Ureter (tissue), 1 donor: ENCODE measurements at places on chromosomes 11 and 22. TPM values are rescaled to one million over a fixed set of nuclear protein-coding genes. Genes with fewer than 3 reads are reported as not detected.

- DNase-seq = no peak
These were observed 1.0 kb upstream of the RELA start for GRCh38 chr11:65663639-65664200.

DNA sequence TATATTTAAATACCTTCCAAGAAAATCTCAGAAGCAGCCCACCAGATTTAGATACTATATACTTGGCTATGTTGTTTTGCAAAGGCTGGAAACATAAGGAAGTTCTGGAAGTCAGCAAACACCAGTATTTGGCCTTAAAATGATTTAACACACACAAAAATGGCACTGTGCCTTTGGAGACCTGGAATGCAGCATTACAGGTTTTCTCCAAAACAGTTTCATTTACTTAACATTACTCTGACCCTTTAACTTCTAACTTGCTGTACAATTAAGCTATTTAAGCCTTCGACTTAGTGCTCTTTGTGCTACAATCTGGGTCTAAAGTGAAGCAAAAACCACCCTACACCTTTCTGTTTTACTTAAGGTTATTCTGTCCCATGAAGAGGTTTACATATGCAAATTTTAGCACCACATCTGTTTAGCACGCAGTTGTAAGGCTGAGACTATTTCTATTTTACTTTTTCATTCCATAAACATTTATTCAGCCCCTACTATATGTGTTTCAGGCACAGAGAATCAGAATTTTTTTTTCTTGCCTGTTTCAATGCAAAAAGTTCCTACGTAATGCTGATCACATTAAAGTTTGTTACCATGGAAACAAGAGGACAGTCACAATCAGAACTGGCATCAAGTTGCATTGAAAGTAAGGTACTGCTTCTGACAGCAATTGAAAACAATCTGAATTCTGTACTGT is 70.3 kb downstream of the MAML2 start:
- DNase-seq = peak; percentile 57

DNA sequence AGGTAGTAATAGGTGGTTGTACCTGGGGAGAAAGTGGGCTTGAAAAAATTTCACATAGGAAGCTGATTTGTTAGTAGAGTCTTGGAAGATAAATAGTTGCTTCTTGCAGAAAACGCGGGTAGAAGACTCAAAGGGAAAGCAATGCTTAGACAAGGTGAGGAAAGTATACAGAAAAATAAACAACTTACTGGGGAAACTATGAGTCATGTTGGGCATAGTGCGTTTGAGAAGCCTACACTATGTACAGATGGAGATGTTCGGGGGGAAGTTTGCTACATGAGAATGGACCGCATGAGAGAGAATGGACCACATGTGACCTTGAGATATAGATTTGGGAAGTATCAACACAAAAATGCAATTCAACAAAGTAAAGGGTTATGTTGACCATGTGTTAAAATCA is 86.7 kb upstream of the DDI1 start:
- DNase-seq = no peak

GRCh38 chr11:27203077-27203647 is 159.9 kb downstream of the CCDC34 start:
- no peak for DNase-seq

The FAM181B gene
- total RNA-seq = 10.4 TPM

The YAP1 gene
- 152 TPM for total RNA-seq

- DNase-seq = no peak
These were observed 189.3 kb downstream of the DBX1 start for GRCh38 chr11:19970944-19971343.

- DNase-seq = no peak
These were observed 83.9 kb downstream of the ZC3H12C start for GRCh38 chr11:110177086-110177456.

DNA sequence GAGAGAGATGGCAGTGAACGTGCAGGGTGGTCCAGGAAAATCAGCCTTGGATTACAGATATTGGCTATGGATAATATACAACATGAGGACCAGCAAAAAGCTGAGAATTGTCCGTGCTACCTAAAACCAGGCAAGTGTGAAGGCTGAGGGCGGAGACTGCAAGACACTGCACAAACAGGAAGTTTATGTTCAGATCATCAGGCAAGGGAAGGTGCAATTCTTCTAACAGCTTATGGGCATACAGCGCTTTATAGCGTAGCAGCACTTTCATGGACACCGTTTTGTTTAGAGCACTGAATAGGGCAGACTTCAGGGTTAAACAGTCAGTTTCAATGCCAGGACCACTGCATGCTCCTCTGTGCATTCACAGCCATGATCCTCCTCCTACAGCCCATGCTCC is 93.1 kb upstream of the TMEM45B start:
- DNase-seq = no peak

The P2RX6 gene
- total RNA-seq = 5.7 TPM

- DNase-seq = peak; percentile 80
These were observed at the start of gene PACS1 for GRCh38 chr11:66069715-66070603. TSS of gene PACS1 (plus strand) at chr11:66070272. CDS start at chr11:66070487, 215 bp downstream.

- DNase-seq = no peak
These were observed 461.3 kb upstream of the FAT3 start for GRCh38 chr11:91763331-91763730.

- no peak for DNase-seq
These were observed 67.0 kb downstream of the OR5AK2 start for GRCh38 chr11:57055744-57056143.

The PHOX2A gene
- total RNA-seq = not detected

- DNase-seq = peak; percentile 57
These were observed 143.2 kb upstream of the GRIA4 start for GRCh38 chr11:105466582-105467228.

DNA sequence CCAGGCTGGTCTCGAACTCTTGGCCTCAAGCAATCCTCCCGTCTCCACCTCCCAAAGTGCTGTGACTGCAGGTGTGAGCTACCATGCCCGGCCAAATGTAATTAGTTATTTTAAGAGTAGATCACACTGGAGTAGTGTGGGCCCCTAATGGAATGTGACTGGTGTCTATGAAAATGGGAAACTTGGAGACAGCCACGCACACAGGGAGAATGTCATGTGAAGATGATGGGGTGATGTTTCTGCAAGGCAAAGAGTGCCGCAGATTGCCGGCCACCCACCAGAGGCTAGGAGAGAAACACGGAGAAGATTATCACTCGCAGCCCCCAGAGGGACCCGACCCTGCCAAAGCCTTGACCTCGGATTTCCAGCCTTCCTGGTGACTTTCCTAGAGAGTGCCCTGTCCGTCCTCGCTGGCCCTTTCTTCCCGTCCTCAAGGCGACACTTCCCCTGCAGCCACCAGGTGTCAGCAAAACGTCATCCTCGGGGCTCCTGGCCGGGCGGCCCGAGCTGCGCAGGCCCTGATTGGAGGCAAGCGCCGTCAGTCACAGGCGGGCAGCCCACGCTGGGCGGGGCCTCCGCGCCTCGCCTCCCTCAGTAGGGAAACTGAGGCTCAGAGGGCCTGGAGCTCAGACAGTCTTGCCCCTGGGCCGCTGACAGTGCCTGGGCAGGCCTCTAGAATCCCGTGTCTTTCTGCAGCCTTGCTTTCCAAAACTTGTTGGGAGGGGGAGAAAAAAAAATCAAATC is 16.3 kb downstream of the CRYBB2 start:
- DNase-seq = peak; percentile 81

The NAT10 gene
- 79.8 TPM for total RNA-seq

GRCh38 chr11:93528757-93529645 is 14.2 kb downstream of the SMCO4 start:
- DNase-seq = no peak

GRCh38 chr22:47057916-47058585 is 295.6 kb downstream of the TBC1D22A start:
- DNase-seq = no peak

The LMO1 gene
- not detected for total RNA-seq

DNA sequence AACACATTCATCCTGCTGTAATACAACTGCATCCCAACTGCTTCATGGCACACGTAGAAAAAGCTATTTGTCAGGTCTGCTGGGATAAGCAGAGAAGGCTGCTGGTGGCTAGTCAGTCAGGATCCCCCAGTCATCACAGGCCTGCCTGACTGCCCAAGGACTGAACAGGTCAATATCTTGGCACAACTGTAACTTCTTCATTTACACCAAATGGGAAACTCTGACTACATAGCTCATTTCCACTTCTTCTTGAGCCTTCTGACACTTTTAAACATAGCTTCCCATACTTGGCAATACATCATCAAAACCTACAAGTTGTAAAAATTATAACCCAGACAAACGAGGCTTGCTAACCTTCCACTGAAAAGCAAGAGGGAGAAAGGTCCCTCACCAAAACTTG is 2.8 kb downstream of the TMEM9B start:
- no peak for DNase-seq

The GGT1 gene
- 8.2 TPM for total RNA-seq

DNA sequence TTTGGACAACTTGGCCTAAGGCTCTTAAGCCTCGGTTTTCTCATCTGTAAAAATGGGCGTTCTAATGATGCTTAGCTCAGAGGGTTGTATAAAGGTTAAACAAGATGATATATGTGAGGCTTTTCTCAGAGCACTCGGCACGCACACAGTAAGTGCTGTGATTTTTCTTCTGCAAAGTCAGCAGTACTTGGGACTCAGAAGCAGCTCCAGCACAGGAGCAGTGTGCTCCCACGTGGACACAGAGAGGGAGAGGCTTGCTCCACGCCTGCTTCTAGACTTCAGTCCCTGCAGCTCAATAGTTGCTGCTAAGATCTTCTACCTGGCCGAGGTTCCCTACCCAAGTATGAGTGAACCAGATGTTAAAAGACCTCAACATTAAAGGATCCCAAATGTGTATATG is 39.9 kb upstream of the PHF21A start:
- DNase-seq = no peak

The PHF21B gene
- 3.9 TPM for total RNA-seq

The C11orf58 gene
- 124 TPM for total RNA-seq

DNA sequence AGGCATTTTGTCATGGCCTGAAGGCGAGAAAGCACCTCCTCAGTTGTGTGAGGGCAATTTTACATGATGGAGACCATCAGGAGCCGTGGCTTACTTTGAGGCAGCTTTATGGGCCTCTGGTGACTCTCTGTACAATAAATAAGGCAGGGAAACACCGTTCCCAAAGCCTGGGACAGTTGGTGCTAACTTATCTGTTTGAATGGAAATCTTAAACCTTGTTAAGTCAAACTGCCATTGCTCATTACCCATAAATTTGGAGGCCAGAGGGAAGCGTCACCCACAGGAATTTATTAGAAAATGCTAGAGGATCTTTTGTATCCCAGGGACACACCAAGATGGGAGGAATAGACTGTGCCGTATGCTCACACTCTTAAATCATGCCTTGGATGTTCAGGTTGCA is 1156.9 kb downstream of the BRD1 start:
- DNase-seq = no peak

DNA sequence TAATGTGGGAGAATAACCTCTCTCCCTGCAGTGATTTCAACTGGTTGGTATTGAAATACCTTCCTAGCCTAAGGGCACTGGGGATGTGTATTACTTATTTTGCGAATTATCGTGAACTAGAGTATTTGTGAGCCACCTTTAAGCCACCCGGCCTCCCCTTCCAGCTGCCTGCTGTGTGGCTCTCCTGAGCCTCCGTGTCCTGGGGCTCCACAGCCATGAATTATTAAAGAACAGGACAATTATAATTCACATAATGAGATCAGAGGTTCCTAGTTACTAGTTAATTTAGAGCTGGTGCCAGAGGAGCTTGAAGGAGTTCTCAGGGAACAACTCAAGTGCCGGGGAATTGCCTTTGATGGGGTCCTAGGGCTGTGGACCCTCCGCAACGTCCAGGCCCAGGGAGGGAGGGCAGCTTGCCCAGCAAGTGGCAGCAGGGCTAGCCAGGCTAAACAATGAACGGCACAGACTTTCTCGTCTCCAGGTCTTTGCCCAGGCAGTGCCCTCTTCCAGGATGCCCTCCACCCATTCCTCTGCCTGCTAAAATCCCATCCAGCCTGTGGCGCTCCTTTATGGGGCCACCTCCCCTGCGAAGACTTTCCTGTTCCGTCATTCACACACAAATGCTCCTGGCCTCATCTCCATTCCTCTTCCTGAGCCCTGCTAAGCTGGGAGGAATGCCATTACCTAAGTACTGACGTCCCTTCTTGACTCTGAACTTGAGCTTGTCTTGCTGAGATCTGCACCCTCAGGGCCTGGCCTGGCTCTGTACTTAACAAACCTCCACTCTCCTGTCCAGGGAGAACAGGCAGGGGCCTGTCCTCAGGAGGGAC is 91.5 kb downstream of the RTL6 start:
- DNase-seq = no peak

The NDUFA6 gene
- 55.1 TPM for total RNA-seq

- no peak for DNase-seq
These were observed 24.1 kb upstream of the ASPHD2 start for GRCh38 chr22:26404851-26405421.

GRCh38 chr11:126188332-126189108 is 22.9 kb downstream of the RPUSD4 start:
- DNase-seq = no peak
